ENCODE measurements at places on chromosomes 5 and 9.

DNA sequence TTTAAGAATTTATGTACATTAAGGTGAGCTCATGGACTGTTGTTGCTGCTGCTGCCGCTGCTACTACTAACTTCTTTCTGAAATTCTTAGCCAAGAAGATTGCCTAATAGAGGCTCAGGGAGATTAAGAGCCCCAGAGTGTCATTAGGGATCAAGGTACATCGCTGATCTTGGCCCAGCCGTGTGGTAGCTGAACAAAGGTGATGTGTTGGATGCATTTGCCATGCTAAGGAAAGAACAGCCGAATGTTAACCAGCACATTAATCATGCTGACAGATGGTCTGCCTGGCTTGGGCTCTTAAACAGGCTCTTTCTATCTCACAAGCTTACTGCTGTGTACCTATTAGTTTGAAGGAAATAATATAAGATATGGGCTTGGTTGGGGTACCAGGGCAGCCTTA is 137.1 kb downstream of the KCTD16 start:
- no peak for DNase-seq

DNA sequence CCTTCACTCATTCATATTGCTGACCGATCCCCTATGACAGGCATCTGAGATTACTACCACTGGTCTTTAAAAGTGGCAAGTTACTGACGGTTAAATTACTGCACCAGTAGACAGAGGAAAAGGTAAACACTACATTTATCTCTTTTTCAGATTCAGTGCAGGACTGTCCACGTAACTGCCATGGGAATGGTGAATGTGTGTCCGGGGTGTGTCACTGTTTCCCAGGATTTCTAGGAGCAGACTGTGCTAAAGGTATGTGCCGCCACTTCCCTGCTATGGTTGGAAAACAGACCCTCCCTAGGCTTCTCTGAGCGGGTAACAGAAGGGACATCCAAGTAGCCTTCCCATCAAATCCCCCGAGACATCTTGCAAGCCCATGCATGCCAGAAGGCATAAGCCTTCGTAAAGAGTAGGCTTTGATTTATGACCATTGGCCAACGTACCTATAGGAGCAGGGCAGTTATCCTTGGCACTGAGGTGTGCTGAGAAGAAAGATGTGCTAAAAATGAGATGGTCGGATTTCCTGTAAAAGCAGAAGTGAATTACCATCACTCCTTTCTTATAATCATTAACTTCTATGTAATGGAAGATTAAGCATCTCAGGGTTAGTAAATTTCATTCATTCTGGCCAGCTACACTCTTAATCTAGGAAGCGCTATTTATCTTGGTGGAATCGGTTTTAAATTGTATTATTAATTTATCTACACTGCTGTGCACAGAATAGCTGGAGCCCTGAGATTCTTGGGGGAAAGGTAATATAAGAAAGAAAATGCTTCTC is 193.4 kb upstream of the WWC1 start:
- no peak for DNase-seq

DNA sequence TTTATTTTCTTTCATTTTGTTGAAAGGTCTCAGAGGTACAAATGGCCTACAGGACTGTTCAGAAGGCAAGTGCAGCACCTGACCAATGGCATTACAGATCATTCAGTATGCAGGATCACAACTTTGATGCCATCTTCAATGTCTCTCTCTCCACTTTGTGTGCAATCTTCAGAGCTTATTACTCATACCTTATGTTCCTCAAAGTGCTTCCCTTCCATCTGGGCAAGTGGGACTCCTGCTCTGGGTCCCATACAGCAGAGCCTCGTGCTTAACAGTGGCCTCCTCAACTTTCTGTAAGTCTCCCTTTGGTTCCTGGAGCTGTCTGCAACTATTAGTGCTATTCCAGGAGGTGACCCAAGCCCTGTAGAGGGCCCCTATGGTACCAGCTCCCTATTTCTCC is 358.4 kb upstream of the RPS23 start:
- no peak for DNase-seq

GRCh38 chr9:89471390-89471789 is 26.5 kb downstream of the SEMA4D start:
- DNase-seq: no peak

- DNase-seq: no peak
Observed at GRCh38 chr5:75656311-75657003, 45.2 kb downstream of the ANKDD1B start.

- DNase-seq: no peak
Observed at GRCh38 chr9:75658301-75658905, 232.1 kb upstream of the PCSK5 start.

DNA sequence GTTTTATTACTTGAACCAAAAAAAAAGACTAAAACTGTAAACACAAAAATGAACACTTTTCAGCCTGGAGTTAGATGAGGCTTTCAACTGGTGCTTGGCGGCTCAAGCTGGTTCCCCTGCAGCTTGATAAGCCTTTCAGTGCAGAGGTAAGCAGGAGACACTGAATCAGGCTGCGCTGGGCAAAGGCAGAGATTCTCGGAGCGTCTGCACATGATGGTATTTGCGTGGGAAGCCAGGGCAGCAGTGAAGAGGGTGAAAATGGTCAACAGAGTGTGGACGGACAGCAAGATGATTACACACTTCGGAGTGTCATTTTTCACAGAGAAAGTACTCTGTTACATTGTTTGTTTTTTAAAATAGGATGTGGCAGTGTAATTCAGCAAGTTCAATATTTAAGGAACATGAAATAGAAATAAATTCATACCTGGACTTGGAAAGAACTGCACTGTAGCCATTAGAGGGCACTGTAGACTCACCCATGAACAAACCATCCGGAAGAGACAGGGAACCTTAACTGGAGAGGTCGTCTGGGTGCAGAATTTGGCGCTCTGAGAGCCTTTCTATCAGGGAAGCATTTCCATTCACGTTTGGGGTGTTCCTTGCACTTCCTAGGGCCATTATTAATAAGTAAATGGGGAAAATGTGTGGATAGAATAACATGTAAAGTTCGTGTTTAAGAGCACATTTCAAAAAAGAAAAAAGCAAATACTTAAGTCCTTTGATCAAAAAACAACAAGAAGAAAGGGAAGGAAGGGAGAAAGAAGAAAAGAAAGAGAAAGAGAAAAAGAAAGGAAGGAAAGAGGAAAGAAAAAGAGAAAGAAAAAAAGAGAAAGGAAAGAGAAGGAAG is 69.8 kb downstream of the ICE1 start:
- no peak for DNase-seq

DNA sequence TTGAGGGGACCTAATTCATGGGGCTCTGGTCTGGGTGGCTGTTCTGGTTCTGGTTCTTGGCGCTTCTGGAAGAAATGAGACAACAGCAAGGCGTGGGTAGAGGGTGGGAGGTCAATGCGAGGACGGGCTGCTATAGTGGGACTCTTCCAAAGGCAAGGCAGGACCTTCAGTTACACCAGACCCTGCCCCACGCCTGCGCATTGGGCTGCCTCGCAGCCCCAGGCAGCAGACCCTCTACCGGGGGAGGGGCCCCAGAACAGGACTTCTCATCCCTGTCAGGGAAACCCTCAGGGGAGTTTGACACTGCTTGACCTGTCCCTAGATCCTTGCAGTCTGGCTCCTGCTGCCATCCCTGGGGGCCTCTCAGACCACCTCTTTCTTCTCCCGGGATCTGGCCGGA is 18.5 kb downstream of the CCDC69 start:
- DNase-seq: no peak

DNA sequence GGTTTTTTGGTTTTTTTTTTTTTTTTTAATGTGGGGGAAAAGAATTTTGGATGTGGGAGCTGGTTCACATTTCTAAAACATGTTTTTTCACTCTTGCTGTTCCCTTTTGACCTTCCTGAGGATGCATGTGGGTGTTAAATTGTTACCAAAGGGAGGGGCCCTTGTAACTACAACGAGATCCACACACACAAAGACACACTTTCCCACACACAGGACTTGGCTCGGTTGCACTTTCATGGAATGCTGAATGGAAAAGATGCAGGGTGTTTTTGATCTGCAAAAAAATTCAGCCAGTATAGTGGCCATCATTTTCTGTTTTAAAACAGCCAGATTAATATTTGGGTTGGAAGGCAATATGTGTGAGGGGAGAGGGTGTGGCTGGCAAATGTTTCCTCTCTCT is 576.9 kb downstream of the EBF1 start:
- no peak for DNase-seq

All from stimulated activated CD4-positive, alpha-beta T cell treated with anti-CD3 and anti-CD28 coated beads, Interleukin-1b, Interleukin-23, amount 100 ng/mL, for 24 hours (primary cell).